ENCODE measurements at places on chromosomes 7 and 10.
A peak's percentile ranks its signal among the peaks of the same experiment; 100 is the strongest.

DNA sequence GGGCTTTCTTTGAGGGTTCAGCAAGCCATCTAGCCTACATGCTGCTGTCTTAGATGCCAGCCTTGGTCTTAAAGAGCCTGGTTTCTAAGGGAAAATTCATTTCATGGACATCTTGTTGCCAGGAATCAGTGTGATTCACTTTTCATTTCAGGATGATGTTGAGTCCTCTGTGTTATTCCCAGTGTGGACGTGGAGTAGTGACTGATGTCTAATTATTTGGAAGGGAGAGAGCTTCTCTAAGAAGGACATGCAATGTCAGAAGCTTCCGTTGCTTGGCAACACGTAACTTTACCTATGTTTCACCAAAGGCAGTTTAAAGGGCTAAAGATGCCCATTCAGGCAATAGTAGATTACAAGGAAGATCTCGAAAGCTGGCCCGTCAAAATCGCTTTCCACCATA is 89.0 kb downstream of the PTPRE start:
- H3K27me3 ChIP-seq, result no peaks in the 10 kb centered on the region
- no peak for DNase-seq
- no peaks in the 10 kb centered on the region for H3K36me3 ChIP-seq
- H3K4me1 ChIP-seq, result no peaks in the 10 kb centered on the region
- no peak overlapping the region for H3K27ac ChIP-seq

DNA sequence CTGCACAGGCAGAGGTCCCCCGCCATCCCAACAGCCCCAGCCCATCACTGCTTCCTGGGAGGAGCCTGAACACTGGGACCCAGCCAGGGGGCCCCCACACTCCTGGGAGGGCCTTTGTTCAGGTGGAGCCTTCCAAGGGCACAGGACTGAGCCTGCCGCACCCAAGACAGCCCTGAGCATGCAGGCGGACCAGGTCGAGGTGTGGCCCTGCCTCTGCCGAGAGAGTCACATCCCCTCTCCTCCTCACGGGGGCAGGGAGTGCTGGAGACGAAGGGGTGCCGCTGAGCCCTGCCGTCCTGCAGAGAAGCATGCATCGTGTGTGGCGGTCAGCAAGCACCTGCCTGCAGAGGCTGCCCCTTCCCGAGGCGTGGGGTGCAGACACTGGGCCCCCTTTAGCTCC is 7.3 kb upstream of the MAFK start:
- no peaks in the 10 kb centered on the region for H3K4me1 ChIP-seq
- no peak overlapping the region for H3K27ac ChIP-seq
- no peaks in the 10 kb centered on the region for H3K36me3 ChIP-seq
- H3K4me3 ChIP-seq, result no peak overlapping the region
- H3K27me3 ChIP-seq, result peaks cover 4% of the 10 kb centered on the region

DNA sequence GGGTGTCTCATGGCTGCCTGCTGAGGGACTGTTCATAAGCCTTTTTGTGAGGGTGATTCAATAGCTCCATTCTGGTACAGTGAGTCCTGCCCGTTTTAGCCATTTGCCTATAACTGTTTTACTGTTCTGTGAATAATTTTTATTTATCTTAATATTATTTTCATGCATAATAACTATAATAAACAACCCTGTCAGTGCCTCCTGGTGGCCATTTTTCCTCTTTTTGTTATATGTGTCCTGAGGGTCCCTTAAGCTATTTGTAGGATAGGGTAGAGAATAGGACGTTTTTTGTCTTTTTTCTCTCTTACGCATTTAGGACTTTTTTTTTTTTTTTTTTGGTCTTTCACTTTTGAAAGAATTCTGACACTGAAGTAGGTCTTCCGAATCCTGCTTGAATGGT is 2.9 kb downstream of the C1QL3 start:
- peaks cover 27% of the 10 kb centered on the region for H3K4me1 ChIP-seq
- H3K36me3 ChIP-seq, result no peaks in the 10 kb centered on the region
- no peak overlapping the region for H3K4me3 ChIP-seq
- H3K27ac ChIP-seq, result no peak overlapping the region
- no peak for DNase-seq

DNA sequence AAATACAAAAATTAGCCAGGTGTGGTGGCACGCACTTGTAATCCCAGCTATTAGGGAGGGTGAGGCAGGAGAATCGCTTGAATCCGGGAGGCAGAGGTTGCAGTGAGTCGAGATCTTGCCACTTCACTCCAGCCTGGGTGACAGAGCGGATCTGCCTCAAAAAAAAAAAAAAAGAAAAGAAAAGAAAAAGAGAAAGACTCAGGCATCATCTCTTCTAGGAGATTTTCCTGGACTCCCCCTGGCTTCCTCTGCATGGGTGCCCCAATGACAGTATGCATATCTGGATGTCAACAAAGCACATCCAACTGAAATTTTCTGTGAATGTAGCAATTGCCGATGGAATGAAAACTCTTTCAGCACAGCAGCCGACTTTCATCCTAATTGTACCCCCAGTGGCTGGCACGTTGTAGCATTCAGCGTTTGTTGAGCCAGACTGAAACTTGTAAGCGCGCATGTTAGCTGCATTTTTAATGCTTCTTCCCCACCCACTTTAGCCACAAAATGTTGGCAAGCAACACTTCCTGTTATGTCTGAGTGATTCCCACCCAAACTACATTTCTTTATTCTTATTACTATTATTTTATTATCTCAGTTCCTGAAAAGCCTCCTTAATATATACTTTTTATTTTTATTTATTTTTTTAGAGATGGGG is 70.2 kb downstream of the PRTFDC1 start:
- no peaks in the 10 kb centered on the region for H3K27me3 ChIP-seq
- DNase-seq, result no peak
- H3K36me3 ChIP-seq, result no peaks in the 10 kb centered on the region
- H3K27ac ChIP-seq, result no peak overlapping the region

DNA sequence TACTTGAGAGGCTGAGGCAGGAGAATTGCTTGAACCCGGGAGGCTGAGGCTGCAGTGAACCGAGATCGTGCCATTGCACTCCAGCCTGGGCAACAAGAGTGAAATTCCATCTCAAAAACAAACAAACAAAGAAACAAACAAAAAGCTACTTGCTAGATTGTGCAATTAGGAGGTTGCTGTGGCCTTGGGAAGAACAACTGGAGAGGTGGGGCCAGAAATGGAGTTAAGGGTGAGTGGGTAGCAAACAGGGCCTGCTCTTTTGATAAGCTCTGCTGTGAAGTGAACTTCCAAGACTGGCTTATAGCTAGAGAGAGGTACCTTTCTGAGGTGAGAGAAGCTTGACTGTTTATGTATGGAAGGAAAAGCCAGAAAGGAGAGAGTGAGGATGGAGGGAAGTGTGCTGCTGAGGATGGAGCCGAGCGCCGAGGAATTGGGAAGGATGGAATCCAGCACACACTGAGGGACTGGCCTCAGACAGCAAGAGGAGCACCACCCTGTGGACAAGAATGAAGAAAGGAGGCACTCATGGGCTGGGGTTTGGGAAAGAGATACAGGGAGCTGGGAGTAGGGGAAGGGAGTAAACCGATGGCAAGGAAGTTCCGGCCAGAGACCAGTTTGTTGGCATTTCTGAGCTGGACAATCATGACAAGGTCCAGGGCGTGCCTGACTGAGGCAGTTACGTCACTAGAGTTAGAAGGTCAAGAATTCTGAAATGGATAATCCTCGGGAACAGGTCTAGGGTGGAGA is 7.0 kb upstream of the RPEL1 start:
- DNase-seq, result peak; percentile 58
- H3K4me3 ChIP-seq, result no peak overlapping the region
- H3K27me3 ChIP-seq, result no peaks in the 10 kb centered on the region

- no peak overlapping the region for H3K27ac ChIP-seq
- no peaks in the 10 kb centered on the region for H3K36me3 ChIP-seq
- H3K4me1 ChIP-seq, result no peaks in the 10 kb centered on the region
- no peak overlapping the region for H3K4me3 ChIP-seq
These were observed 13.7 kb downstream of the RAB19 start for GRCh38 chr7:140417456-140418155.

DNA sequence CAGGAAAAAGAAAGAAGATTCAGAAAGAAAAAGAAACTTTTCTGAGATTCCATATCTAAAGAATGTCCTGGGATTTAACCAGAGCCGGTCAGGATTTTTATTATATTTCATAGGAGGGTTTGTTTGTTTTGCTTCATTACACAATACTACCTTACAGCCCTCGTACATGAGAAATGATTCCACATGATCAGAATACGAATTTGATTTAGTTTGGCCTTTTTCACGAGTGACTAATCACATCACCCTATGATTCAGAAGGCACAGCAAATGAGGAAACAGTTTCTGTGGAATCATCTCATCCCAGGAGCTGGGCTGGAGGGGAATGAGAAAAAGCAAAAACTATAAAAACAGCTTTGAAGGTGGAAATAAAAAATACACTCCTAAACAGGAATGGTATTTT is 54.7 kb upstream of the VWC2 start:
- H3K4me1 ChIP-seq, result no peaks in the 10 kb centered on the region
- H3K27ac ChIP-seq, result no peak overlapping the region
- no peak for DNase-seq
- H3K27me3 ChIP-seq, result no peaks in the 10 kb centered on the region
- no peaks in the 10 kb centered on the region for H3K36me3 ChIP-seq
- H3K4me3 ChIP-seq, result no peak overlapping the region

DNA sequence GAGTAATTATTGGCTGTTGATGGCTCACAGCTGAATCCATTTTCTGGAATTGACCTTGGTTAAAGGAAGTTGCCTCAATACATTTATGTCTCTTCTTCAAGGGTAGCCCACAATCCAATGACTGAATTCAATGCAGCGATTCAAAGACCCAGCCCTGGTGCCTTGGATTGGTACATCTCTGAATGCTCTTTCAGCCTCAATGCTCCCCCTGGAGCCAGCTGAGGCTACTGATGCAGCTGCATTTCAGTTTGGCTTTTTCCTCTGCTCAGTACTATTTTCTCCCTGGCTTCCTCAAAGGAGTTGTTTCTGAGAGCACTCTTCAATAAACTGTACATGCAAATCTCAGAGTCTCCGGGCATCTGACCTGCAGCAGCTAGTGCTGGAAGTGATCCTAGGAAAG is 633 bp upstream of the EBLN1 start:
- peak; percentile 47 for DNase-seq
- H3K4me1 ChIP-seq, result peaks cover 14% of the 10 kb centered on the region
- H3K27ac ChIP-seq, result no peak overlapping the region

- no peaks in the 10 kb centered on the region for H3K27me3 ChIP-seq
- no peak overlapping the region for H3K4me3 ChIP-seq
- no peak overlapping the region for H3K27ac ChIP-seq
- peaks cover 4% of the 10 kb centered on the region for H3K36me3 ChIP-seq
- no peaks in the 10 kb centered on the region for H3K4me1 ChIP-seq
- peak; percentile 72 for DNase-seq
These were observed 14.3 kb downstream of the ZNF282 start for GRCh38 chr7:149209518-149210269.

DNA sequence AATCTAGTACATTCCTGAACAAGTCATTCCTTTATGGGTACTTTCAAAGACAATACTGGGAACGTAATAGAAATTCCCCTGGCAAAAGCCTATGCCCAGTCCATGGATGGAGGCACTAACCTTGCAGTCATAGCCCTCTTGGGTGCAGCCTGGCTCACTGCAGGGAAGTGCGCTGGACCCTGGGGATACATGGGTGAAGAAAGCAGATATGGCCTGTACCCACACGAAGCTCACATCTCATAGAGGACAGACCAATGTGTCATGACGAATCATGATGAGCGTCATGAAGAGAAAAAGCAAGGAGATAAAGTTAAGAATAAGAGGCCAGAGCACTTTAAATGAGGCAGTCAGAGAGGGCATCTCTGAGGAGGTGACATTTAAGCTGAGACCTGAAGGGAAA is 11.8 kb downstream of the PRLHR start:
- H3K27ac ChIP-seq, result no peak overlapping the region
- no peak overlapping the region for H3K4me3 ChIP-seq
- no peak for DNase-seq
- no peaks in the 10 kb centered on the region for H3K27me3 ChIP-seq

GRCh38 chr10:110035070-110035921 is 27.5 kb downstream of the ADD3 start:
- no peaks in the 10 kb centered on the region for H3K36me3 ChIP-seq
- H3K4me3 ChIP-seq, result no peak overlapping the region
- no peak overlapping the region for H3K27ac ChIP-seq
- peaks cover 20% of the 10 kb centered on the region for H3K4me1 ChIP-seq
- no peaks in the 10 kb centered on the region for H3K27me3 ChIP-seq

DNA sequence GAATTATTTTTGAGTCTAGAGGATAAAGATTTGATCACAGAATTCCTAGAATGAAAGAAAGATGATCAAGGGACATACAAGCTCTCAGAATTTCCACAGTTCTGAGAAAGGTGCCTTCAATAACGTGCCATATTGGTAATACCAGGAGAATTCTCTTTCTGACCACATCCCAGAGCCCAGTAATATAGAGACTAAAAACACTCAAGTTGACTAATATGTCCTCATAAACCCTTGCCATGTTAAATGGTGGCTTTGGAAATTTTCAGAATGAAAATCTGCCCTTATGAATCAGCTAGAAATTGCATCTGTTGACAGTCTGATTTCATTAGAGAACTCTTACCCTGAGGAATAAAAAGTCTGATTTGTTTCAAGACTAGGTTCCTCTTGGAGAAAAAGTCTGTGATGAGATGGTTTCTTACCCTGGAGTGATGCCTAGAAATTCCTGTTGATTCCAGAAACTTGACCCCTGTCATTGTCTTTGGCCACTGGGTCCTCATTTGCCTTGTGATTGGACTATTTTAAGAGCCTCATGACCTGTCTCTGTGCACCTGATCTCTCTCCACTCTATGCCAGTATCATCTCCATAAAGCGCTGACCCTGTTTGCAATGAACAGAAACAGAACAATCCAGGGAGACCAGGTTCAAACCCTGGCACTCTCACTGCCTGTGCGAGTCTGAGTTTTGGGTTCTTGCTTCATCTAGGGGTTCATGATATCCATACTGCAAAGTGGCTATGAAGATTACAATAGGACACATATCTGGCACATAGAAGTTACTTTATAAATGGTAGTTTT is 3.3 kb downstream of the IL2RA start:
- no peaks in the 10 kb centered on the region for H3K27me3 ChIP-seq
- no peak overlapping the region for H3K4me3 ChIP-seq
- H3K36me3 ChIP-seq, result no peaks in the 10 kb centered on the region
- no peak overlapping the region for H3K27ac ChIP-seq
- DNase-seq, result no peak
- H3K4me1 ChIP-seq, result no peaks in the 10 kb centered on the region

GRCh38 chr10:76297358-76297757 is 865.9 kb downstream of the LRMDA start:
- peaks cover 27% of the 10 kb centered on the region for H3K4me1 ChIP-seq
- no peak for DNase-seq
- no peaks in the 10 kb centered on the region for H3K36me3 ChIP-seq
- H3K27ac ChIP-seq, result no peak overlapping the region
- no peak overlapping the region for H3K4me3 ChIP-seq
- H3K27me3 ChIP-seq, result no peaks in the 10 kb centered on the region

DNA sequence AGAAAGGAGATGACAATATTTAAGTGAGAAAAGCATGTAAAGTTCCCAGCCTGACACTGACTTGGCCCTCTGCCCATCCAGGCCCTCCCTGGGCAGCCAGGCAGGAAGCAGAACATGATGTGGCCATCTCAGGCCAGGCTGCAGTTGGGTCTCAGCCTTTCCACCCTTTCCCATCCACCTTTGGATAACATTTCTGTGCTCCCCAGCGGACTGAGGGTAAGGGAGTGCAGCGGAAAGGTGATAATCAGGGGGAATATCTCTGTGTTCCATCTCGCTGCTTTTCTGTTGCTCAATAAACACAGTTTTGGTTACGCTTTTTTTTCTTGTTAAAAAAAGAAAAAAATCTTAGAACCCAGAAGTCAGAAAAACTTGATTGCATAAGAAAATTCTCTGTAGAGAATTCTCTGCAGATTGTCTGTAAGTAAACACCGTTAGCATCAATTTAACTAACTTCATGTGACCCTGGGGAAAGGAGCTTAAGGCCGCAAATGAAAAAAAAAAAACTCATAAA is 37.2 kb upstream of the TARP start:
- no peak overlapping the region for H3K4me3 ChIP-seq
- DNase-seq, result no peak
- no peaks in the 10 kb centered on the region for H3K4me1 ChIP-seq
- no peak overlapping the region for H3K27ac ChIP-seq

Measured in neural progenitor cell (in vitro differentiated cells).